Hippocampal formation (tissue), 2 donors: ENCODE measurements at places on chromosomes 4 and X.

GRCh38 chrX:103461156-103461555, 58.1 kb downstream of the RAB40A start:
- no peak for DNase-seq

DNA sequence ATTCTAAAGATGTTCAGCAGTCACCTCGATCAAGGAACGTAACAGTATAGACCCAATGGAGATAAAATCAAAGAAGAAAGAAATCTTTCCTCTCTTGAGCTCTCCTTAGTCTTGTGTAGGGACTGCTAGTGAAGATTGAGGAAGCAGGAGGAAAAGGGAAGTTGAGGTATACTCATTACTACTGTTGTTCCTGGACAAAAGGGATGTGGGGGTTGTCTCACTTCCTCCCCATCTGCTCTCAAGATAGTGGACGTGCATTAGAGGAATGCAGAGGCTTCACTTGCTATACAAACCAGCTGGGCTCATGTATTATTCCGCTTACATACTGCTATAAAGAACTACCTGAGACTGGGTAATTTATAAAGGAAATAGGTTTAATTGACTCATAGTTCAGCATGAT, 208.9 kb upstream of the ARHGEF9 start:
- peak; percentile 0 for DNase-seq

GRCh38 chrX:107626481-107626880, 1.8 kb upstream of the PRPS1 start:
- no peak for DNase-seq

- no peak for DNase-seq
These were observed 16.9 kb downstream of the GATB start for GRCh38 chr4:151743894-151744293.

- no peak for DNase-seq
These were observed 1088.8 kb downstream of the ADGRL3 start for GRCh38 chr4:62288808-62289541.

DNA sequence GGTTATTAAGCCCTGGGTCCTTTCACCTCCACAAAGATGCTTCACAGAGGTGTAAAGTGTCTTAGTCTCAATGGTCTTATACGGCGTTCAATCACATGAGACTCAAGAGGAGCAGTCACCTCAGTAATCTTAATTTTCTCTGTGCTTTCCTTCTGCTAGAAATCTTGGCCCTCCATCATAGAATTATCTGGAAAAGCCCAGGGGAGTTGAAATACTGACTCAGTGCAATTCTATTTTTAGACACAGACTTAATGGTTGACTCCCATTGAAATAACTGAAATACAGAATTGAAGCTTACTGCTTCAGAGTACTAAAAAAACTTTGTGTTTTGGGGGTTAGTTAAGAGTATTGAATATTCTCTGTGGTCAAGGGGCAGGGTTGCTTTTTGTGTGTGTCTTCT, 94.5 kb upstream of the IL15 start:
- no peak for DNase-seq

GRCh38 chr4:56475917-56476316, 8.5 kb downstream of the SRP72 start:
- DNase-seq, result no peak

- DNase-seq, result peak; percentile 61
These were observed 42.8 kb upstream of the TRIM2 start for GRCh38 chr4:153161226-153161963.

DNA sequence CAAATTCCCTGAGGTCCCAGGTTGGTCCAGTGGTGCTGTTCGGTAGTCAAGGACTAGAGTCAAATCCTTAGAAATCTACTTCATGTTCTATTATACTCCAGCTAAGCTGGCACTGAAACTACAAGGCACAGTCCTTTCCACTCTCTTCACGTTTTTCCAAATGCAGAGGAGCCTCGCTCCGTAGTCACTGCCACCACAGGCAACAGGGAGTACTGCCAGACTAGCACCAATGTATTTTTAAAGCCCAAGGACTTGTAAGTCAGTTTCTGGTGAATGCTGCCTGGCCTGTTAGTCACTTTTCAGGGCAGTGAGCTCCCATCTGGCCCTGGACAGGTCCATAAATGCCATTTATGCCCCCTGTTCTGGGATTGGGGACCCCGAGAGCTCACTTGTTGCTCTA, 323.5 kb downstream of the FAM47A start:
- no peak for DNase-seq

DNA sequence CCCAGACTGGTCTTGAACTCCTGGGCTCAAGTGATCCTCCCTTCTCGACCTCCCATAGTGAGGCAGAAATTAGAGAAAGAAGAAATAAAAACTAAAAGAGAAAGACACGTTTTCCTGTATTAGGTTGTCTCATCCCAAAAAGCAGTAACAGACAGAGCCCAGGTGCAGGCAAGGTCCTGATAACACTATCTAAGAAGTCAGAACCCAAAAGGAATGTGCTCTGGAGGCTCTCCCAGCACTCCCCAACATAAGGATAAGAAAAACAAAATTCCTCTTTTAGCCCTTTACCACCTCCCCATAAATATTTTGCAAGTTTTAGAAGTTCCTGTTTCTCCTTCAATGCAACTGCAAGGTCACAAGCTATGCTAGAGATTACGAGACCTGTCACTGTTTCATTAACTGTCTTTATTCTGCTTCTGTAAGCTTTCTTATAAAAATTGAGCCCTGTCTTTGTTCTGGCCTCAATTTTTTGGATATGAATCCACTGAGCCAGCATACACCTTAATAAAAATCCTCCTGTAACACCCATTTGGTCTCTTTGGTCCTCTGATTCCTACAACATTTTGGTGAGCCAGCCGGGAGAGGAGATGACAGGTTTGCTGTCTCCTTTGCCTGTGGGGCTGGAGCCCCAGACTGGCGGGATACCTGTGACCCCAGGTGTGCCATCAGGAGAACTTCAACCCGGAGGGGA, 25.9 kb downstream of the LIAS start:
- no peak for DNase-seq
